Activated T-cell treated with anti-CD3 and anti-CD28 coated beads for 1 hour (primary cell): ENCODE measurements at places on chromosomes 7 and 10.

- no peak for DNase-seq
Observed at GRCh38 chr7:41046776-41047175, 656.1 kb downstream of the INHBA start.

DNA sequence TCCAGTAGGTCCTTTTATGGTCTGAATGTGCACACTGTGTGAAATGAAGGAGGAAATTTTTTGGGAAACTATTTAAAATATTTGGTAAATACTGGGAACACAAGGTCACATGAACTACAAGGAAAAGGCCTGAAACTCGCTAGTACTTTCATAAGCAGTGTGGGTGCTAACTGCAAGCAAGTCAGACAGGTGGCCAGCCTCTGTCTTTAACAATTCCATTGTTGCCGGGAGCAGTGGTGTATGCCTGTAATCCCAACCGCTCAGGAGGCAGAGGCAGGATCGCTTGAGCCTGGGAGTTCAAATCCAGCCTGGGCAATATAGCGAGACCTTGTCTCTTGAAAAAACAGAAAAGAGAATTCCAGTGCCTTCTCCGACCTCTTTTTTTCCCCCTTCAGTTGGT lies 37.5 kb downstream of the SMURF1 start:
- DNase-seq, result no peak

DNA sequence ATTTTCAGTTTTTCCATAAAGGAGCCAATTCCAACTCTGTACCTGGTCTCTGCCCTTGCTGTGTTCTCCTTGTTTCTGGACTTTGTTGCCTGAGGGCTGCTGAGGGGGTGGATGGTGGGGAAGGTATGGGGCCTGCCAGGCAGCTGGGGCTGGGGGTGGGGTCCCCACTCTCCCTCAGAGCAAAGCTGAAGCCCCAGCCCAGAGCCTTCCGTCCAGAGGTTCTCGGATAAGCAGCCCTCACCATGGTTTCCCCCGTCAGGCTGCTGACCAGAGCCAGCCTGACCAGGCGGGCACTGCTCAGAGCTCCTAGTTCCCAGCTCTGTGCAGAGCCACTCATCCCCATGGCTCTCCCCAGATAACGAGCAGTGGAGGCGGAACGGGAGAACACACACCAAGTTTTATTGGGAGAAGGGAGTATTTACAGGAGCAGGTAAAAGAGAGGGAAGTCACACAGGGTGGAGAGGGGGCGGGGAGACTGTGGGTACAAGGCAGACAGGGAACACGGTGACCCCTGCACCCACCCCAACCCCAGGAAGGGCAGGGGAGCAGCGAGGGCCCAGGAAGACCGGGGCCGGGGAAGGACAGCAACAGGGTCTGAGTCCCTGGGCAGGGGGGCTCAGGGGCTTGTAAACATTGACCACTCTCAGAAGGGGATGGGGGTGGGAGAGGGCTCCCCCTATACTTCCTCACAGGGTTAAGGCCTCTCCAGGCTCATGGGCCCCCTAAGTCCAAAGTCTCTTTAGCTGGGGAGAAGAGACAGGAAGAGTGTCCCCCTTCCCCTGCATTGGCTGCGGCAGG lies 5.8 kb downstream of the GNB2 start:
- DNase-seq, result no peak

GRCh38 chr7:66250711-66251110 lies 45.6 kb downstream of the TPST1 start:
- no peak for DNase-seq

DNA sequence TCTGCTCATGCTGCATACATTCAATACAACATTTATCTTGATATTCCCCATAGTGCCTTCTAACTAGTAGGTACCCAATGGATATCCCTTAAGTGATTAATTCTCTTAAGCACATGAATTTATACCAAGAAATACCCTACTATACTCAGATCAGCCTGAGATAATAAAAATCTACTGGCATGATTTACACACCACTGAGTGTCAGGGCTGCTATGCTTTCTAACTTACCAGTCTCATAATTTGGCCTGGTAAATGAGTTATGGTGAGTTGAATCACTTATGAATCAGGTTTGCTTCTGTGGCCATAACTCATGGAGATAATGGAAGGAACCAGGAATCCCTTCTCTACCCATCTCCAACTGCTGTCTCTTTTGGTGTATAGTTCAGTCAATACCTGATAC lies 122.8 kb downstream of the THSD7A start:
- no peak for DNase-seq

GRCh38 chr7:1890289-1891235 lies 220.5 kb downstream of the ELFN1 start:
- DNase-seq, result no peak

- DNase-seq, result no peak
Observed at GRCh38 chr10:24396396-24396795, 187.5 kb downstream of the KIAA1217 start.

DNA sequence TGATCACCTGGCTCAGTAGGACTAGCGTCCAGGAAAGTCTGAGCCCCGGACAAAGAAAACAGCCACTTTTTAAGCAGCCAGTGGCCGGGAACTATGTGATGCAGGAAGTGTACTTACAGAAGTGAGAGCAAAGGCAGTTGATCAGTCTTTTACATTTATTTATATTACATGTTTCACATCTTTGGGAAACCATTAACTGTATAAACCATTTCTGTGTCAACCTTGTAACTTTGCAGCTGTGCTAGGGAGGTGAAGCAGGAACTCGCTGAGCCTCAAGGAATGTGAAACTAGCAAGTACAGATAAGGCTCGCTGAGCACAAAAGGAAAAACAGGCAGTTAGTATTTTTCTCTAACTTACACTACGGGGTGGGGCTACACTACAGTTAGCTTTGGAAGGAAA lies 39.9 kb upstream of the HECW1 start:
- no peak for DNase-seq

GRCh38 chr7:106372595-106373318 lies 88.0 kb upstream of the NAMPT start:
- DNase-seq, result no peak

DNA sequence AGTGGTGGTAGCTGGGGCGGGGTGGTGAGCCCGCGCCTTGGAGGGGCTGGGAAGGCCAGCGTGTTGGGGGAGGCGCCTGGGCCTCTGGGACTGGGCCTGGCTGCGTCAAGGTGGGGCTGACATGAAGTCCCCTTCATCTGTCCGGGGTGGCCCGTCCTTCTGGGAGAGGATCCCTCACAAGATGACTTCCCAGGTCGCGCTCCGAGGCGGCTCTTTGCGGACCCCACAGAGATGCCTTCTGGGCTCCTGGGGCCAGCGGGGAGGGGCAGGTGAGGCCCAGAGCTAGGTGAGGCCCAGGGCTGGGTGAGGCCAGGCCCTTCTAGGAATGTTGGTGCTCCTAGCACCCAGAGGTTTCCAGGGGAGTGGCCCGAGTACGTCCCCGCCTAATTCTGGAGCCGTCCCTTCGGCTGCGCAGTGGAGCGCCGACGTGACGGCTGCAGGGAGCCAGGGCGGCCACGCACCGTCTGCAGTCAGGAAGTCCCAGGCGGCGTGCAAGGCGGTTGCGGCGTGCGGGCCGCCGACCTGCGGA lies 58.2 kb upstream of the NUPR2 start:
- no peak for DNase-seq

- no peak for DNase-seq
Observed at GRCh38 chr7:53119514-53119941, 84.1 kb downstream of the POM121L12 start.

DNA sequence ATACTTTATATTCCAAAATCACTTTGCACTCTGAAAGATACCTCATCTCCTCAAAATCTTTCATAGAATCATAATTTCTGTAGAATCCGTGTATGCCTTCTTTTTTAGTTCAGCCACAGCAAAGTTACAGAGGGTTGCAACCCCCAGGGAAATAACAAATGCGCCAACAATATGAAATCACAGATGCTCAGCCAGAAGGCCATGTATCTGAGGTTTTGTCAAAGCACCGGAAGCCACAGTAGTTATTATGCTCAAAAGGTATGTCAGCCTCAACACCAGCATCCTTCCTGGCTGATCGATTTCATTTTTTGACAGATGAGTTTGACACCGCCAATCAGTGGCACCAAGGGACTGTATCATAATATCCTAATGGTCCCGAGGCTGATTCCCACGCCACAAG lies 204.1 kb downstream of the KCNMA1 start:
- DNase-seq, result no peak

GRCh38 chr10:16828114-16828568 lies 10.9 kb upstream of the RSU1 start:
- peak; percentile 51 for DNase-seq

GRCh38 chr10:114519306-114519669 lies 115.0 kb upstream of the AFAP1L2 start:
- no peak for DNase-seq

GRCh38 chr10:69653561-69653960 lies 23.5 kb downstream of the FAM241B start:
- no peak for DNase-seq

- no peak for DNase-seq
Observed at GRCh38 chr7:131890176-131890575, 333.7 kb upstream of the PODXL start.

- no peak for DNase-seq
Observed at GRCh38 chr10:78300526-78300925, 266.9 kb downstream of the RPS24 start.

GRCh38 chr7:142882338-142882678 lies 3.2 kb downstream of the TRPV6 start:
- no peak for DNase-seq

GRCh38 chr7:120452665-120453064 lies 179.7 kb downstream of the KCND2 start:
- no peak for DNase-seq

DNA sequence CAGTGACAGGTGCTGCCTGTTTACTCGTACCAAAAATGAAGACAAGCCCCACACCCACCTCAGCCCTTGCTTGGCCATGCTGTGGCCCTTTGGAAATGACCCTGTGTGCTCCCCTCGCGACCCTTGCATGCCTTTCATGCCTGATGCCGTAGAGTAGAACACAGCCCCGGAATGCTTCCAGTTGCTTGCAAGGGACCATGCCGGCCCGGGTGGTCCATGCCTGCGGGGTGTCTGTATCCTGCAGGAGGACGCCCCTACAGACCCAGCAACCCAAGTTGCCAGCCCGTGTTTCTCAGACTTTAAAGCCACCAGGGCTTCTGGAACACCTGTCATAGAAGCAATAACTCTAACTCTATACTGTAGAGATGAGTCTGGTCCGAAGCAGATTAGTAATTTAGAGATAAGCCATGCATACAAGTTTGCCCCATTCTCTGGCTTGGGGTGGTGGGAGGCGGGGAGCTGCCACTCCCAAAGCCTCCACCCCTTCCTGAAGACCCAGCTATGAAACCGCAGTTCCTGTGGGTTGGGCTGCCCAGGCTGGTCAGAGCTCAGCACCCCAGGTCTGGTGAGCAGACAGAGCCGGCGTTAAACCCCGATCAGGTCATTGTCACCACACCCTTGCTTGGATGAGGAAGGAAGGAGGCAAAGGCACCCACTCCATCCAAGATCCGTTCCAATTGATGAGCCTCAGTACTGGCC lies 143.5 kb downstream of the ADCY1 start:
- no peak for DNase-seq

GRCh38 chr7:8131694-8132605 lies 130.0 kb downstream of the ICA1 start:
- DNase-seq, result no peak

DNA sequence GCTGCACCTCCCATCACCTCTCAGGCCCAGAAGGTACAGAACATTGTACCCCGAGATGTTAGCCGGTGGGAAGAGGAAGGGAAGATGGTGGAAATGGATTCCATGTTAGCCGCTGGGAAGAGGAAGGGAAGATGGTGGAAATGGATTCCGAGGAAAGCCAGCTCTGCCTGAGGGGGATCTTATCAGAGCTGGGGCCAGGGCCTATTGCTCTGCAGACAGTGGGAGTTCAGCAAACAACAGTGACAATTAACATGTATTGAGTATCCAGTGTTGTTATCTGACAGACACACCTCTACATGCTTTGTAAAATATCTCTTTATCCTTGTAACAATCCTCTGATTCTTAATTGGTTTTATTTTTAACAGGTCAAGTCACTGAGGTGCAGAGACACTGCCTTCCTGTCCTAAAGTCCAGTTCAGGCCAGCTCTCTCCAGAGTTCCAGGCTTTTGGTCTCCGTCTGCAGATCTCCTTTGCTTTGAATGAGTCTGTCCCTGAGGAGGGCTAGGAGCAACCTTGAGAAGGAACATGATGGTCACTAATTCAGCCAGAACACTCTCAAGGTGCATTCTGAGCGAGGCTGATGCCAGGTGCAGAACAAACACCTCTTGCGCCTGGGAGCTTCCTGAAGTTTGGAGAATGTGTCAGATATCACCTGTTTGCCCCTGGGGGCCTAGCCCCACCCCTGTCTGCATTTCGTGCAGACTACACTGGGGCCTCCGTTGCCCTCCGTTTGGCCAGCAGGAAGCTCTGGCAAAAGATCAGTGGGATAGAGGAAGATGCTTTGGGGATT lies 82.4 kb upstream of the PODXL start:
- no peak for DNase-seq

DNA sequence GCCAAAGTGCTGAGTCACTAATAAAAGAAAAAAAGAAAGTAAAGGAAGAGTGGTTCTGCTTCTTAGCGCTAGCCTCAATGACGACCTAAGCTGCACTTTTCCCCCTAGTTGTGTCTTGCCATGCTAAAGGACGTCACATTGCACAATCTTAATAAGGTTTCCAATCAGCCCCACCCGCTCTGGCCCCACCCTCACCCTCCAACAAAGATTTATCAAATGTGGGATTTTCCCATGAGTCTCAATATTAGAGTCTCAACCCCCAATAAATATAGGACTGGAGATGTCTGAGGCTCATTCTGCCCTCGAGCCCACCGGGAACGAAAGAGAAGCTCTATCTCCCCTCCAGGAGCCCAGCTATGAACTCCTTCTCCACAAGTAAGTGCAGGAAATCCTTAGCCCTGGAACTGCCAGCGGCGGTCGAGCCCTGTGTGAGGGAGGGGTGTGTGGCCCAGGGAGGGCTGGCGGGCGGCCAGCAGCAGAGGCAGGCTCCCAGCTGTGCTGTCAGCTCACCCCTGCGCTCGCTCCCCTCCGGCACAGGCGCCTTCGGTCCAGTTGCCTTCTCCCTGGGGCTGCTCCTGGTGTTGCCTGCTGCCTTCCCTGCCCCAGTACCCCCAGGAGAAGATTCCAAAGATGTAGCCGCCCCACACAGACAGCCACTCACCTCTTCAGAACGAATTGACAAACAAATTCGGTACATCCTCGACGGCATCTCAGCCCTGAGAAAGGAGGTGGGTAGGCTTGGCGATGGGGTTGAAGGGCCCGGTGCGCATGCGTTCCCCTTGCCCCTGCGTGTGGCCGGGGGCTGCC lies at the start of gene IL6:
TSS of gene IL6 (plus strand) at position 294 of the 807 bp plus-strand sequence. CDS start at position 357, 63 bp downstream.
- no peak for DNase-seq

DNA sequence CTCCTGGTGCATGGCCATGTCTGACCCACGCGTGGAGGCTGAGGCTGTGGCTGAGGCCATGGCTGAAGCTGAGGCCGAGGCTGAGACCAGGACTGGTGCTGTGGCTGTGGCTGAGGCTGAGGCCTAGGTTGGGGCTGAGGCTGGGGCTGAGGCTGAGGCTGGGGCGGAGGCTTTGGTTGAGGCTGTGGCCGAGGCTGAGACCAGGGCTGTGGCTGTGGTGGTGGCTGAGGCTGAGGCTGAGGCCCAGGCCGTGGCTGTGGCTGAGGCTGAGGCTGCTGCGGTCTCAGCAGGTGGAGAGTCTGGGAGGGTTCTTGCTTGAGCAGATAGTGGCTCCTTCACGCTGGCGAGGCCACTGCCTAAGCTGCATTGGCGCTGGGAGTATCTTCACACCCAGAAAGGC lies 76.4 kb downstream of the WDR37 start:
- DNase-seq, result no peak

- DNase-seq, result no peak
Observed at GRCh38 chr10:131177431-131178327, 133.8 kb downstream of the TCERG1L start.

GRCh38 chr10:112379635-112380296 lies 5.8 kb downstream of the ACSL5 start:
- DNase-seq, result no peak
